GM23338 (cell line): ENCODE measurements at places on chromosomes 4 and X. TPM values are rescaled to one million over a fixed set of nuclear protein-coding genes. Genes with fewer than 3 reads are reported as not detected.

The PSAPL1 gene
- not detected in 2 replicates for total RNA-seq

The ENAM gene
- total RNA-seq: not detected in 2 replicates

The NLGN4X gene
- 86.5 and 86.8 TPM in 2 replicates for total RNA-seq

The KLB gene
- 0.03 TPM in 1 of 2 replicates, not detected in the other for total RNA-seq

The SSX4B gene
- total RNA-seq: 0.19 TPM in 1 of 2 replicates, not detected in the other

- DNase-seq: no peak
Observed at GRCh38 chrX:154426916-154427770, 1.3 kb upstream of the ATP6AP1 start.

- DNase-seq: peak; percentile 87
Observed at GRCh38 chr4:16764622-16765021, 133.8 kb downstream of the LDB2 start.

GRCh38 chr4:106624671-106625070, 256.1 kb upstream of the GIMD1 start:
- DNase-seq: no peak

DNA sequence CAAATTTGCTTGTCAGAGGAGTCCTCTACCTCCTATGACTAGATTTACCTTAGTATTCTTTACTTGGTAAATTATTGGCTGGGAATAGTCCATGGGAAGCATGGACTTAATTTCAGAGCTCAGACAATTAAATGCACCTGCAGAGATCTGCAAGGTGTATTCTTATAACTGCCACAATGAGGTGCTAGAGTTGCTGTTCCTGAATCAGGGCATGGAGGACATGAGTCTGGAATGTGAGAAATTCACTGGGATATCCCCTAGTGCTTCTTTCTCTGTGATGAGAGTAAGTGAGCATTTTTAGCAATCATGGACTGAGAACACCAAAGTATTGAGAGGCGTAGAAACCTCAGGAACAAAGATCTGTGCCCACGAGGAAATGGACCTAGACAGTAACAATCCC, 32.9 kb upstream of the GRID2 start:
- peak; percentile 74 for DNase-seq
